ENCODE measurements at places on chromosomes 2 and 18. TPM values are rescaled to one million over a fixed set of nuclear protein-coding genes. Genes with fewer than 3 reads are reported as not detected.

DNA sequence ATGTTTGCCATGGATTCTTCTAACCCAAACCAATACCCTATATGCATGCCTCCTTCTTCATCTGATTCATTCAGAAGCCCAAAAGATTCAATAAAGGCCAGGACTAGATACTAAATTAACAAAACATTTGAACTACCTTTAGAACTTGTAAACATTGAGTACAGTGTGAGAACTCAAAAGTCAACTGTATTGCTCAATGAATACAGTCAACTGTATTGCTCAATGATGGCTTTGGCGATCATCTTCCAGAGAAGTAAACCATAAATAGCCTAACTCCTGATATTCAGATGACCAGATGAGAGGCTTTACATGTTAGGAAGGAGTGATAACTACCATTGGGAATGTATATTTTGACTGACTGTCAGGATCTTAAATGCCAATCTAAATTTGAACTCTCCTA is 206.5 kb upstream of the ITGA4 start:
- DNase-seq: no peak

DNA sequence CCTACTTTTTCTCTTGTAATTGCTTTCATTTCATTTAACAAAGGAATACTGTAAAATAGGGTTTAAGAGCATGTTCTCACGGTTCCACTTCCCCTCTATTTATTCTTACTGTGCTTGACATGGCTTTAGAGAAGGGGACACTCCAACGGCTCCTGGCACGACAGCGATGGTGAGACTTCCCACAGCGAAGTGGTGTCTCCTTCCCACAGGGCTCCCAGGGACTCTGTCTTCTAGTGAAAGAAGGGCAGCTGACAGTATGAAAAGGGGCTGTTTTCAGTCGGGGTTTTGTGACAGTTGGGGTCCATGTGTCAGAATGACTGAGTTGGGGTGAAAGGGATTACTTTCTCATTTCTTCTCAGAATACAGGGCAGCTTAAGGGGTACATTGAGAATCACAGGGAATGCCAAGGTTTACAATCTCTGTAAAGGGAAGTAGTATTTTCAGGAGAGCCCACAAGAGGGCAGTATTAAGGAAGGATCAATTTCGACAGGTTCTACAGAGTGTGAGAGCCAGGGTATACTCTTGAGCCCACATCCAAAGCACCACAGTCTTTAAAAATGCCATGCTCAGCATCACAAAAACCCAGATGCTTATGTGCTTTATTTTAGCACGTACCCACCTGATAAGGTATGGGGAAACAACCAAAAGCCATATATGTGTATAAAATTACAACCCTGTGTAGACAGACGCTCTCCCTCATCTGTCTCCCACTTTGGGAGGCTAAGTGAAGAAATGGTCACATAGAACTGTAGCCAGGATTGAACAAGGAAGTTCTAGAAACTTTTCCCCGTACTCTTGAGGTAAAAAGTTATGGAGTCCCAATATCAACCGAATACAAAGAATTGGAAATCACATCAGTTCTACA is 31.3 kb upstream of the RAPGEF4 start:
- DNase-seq: peak; percentile 26

Gene COL6A3
- 4.5 TPM for total RNA-seq

DNA sequence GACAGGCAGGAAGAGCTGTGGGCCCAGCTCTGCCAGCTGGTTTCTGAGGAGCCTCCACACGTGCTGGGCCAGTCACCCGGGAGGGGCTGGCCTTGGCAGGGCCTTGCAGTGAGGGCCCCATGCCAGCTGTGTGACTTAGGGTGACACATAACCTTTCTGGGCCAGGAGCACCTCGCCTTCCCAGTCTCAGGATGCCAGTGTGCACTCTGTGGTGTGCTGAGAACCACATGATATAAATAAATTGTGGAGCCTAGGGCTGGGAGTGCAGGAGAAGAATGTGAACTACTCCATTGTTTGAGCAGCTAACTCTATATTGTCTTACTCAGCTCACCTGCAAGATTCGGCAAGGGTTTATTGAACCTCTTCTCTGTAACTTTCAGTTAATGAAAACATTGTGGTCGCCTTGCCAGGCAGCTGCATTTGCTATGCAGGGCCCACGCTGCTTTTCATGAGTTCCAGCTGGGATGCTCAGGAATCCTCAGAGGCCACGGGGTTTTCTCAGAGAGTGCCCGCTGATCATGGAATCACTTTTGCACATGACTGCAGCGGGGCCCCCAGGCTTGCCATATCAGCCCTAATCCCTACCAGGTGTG is 222.3 kb downstream of the SH3RF3 start:
- DNase-seq: no peak

Gene KLHL30
- total RNA-seq: 0.25 TPM
